ENCODE measurements at places on chromosomes 3 and 15.

- DNase-seq: no peak
Observed at GRCh38 chr3:190456770-190457169, 7.1 kb upstream of the TMEM207 start.

DNA sequence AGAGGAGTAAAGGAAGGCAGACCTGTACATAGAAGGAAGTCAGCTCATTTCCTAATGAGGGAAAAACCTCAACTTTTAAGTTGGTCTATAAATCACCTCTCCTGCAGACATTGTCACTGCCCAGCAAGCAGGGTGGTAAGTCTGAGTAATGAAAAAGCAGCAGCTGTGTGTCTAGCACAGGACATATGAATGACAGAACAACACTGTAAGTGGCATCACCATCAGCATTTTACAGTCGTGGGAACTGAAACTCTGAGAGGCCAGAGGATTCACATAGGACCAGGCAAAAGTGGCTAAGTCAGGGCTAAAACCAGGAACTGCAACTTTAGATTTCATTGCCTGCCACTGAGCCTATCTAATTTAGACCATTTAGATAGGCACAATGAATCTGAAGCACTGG, 235.6 kb downstream of the CLSTN2 start:
- DNase-seq: no peak

GRCh38 chr3:73228000-73228399, 166.5 kb downstream of the EBLN2 start:
- no peak for DNase-seq

GRCh38 chr3:27990837-27991236, 250.6 kb upstream of the CMC1 start:
- DNase-seq: no peak

- DNase-seq: no peak
Observed at GRCh38 chr3:168094580-168094876, 1.2 kb downstream of the GOLIM4 start.

DNA sequence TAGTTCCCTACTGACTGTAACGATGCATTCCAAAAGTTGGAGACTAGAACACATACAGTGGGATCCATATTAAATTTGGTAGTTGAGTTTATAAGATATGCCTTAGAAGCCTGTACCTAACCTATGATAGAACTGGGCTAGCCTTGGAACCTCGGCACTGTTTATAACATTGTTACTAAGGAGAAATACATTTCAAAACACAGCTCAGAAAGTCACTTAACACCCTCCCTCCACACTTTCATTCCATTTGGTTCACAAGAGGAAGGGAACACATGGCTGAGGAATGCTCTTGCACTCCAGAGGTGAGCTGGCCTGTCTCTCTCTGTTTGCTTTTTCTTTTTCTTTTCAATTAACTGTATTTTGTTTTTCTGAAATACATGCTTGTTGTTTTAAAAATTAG, 48.7 kb upstream of the TSC22D2 start:
- DNase-seq: no peak

GRCh38 chr3:40504636-40505430, 1.0 kb upstream of the ZNF620 start:
- no peak for DNase-seq

GRCh38 chr3:127104586-127104985, 88.3 kb upstream of the PRR23E start:
- no peak for DNase-seq

- DNase-seq: no peak
Observed at GRCh38 chr3:176807938-176808337, 389.3 kb downstream of the TBL1XR1 start.

- no peak for DNase-seq
Observed at GRCh38 chr3:128052595-128053351, 536 bp downstream of the SEC61A1 start.

- DNase-seq: no peak
Observed at GRCh38 chr3:108414007-108414406, 96.4 kb downstream of the MYH15 start.

DNA sequence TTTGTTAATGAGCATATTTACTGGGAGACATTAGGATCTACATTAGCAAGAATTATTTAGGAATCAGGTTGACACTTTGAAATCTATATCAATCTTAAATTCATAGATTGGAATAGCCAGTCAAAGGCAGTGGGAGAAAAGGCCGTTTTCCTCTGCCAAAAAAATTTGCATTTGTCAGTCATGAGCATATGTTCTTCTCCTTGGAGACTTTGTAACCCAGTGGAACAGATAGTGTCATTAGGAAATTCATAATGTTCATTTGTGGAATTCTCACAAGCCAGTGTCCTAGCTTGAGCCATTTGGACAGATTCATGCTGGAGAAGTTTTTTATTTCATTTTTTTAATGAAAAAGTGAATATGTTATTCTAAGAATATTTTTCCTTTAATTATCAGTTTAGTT, 260.1 kb downstream of the OXSM start:
- DNase-seq: no peak

GRCh38 chr3:33840179-33840578, 41.7 kb downstream of the PDCD6IP start:
- DNase-seq: no peak

GRCh38 chr3:148943506-148944205, 47.7 kb upstream of the GYG1 start:
- DNase-seq: no peak

- DNase-seq: no peak
Observed at GRCh38 chr3:81513591-81513990, 247.9 kb downstream of the GBE1 start.

- no peak for DNase-seq
Observed at GRCh38 chr3:183745300-183746098, 47.9 kb downstream of the YEATS2 start.

Data from stimulated activated CD8-positive, alpha-beta memory T cell treated with anti-CD3 and anti-CD28 coated beads, Interleukin-7, amount 100 ng/mL, for 1 hour (primary cell).